ENCODE measurements at places on chromosomes 3 and 15.

DNA sequence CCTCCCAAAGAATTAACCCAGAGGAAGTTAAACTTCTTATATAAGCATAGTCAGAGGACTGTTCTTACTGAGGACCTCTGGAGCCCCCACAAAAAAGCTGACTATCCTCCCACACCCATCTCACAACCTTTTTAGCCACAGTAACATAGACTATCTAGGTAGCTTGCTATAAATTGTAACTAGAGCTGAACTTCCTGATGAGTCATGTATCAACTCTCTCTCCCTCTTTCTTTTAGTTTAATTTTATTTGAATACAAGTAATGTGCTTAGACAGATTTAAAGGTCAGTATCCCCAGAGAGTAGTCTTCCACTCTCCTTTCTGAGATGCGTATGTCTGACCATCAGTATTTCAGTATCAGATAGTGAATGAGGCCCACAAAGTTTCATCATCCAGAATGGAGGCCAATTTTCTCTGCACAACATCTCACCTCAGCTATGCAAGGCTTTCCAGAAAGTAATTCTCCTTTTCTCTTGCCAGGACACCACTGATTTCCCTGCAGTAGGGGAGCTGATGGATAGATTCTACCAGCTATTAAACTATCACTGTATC, 104.0 kb upstream of the MYRIP start:
- DNase-seq, result no peak

GRCh38 chr15:60936186-60936585, 292.9 kb downstream of the RORA start:
- DNase-seq, result no peak

- DNase-seq, result no peak
Measured at GRCh38 chr3:77296527-77296926, 256.6 kb downstream of the ROBO2 start.

GRCh38 chr15:58038426-58039078, 27.0 kb downstream of the ALDH1A2 start:
- DNase-seq, result no peak

- DNase-seq, result no peak
Measured at GRCh38 chr3:128009952-128010846, 42.0 kb upstream of the SEC61A1 start.

DNA sequence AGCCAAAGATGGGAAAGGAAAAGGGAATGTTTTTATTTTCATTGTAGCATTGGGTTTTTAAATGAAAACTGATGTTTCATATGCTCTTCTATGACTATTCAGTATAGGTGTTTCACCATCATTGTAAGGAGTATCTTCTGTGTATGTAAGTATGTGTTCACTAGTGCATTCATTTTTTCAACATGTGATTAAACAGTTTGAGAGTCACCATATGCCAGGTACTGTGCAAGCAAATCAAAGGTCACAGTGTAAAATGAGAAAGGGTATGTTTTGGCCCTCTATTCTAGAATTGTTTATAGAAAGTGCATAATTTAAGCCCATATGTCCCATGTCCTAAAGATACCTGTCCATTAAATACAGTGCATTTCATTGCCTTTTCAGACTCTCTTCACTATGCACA, 207.2 kb downstream of the ZBTB20 start:
- DNase-seq, result peak; percentile 72

GRCh38 chr3:134388788-134389485, 14.7 kb upstream of the AMOTL2 start:
- no peak for DNase-seq

GRCh38 chr15:70439304-70439877, 324.0 kb downstream of the UACA start:
- no peak for DNase-seq

DNA sequence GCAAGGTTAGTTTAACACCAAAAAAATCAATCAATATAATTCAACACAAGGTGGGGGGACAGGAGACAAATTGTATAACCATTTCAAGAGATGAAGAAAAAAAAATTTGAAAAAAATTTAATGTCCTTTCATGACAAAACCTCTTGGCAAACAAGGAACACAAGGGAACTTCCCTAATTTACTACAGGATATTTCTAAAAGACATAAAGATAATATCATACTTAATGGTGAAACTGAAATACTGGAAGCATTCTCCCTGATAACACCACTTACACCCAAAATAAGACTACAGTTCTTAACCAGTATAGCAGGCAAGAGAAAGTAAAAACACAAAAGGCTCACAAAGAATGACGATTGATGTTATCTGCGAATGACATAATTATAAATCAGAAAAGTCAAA, 44.7 kb downstream of the IFT57 start:
- DNase-seq, result no peak

- no peak for DNase-seq
Measured at GRCh38 chr3:122415104-122415744, 638 bp downstream of the WDR5B start.

DNA sequence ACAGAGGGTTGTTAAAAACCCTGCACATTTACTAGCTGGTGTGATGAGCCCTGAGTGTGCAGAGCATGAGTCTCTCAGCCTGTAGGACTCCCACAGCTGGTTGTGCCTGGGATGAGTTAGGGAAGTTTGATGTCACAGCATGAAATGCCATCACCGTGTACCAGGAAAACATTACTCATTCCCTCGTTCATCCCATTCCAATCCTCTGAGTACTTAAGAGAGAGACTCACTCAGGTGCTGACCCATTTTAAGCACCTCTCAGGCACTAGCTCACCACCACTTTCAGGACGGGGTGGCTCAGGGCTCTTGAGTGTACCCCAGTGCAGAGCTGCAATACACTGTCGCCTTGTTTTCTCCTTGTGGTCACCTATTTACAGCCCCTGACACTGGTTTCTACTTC, 18.7 kb downstream of the MGLL start:
- DNase-seq, result no peak

DNA sequence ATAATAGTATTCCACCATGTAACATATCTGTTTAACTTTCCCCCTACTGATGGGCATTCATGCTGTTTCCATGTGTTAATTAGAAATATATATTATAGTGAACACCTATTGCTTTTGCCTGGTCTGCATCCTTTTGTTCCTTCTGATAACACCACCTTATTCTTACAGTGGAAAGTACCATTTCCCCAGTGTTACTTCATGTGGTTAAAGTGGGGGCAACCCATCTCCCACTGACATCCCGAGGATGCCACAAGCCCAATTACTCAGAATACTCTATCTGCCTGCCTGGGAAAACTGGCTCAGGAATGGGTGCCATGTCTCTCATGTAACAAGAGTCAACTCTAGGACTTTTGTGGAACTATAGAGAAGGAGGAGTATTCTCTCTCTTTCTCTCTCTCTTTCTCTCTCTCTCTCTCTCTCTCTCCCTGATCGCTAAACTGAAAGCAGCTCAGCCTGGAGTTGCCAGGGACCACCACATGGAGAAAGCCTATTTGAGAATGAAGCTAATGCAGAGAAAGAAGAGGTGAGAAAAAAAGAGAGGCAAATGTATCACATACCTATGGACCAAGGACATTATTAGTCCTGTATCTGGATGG, 66.4 kb upstream of the PPIB start:
- DNase-seq, result no peak

DNA sequence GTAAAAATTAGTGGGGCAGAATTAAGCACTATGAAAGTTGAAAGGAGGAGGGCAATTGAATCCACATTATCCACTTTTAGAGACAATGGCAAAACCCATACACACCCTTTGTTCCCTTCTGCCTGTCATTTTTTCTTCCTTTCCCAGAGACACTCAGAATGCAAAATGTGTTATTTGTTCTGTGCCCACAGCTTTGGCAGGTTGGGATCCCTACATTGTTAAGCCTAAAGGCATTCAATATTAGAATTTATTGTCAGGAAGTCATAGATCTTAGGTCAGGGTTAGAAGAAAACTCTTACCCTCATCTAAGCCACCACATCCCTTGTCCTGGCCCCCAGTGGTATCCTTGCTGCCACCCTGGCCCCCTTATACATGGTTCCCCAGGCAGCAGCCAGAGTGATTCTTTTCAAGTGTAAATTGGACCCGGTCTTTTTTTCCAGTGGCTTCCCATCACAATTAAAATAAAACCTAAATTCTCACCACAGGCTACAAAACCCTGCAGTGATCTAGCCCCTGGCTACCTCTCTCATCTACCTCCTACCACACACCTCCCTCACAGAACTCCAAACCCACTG, 470.1 kb upstream of the ATP11B start:
- no peak for DNase-seq

- no peak for DNase-seq
Measured at GRCh38 chr15:101526021-101526420, 36.5 kb upstream of the PCSK6 start.

GRCh38 chr3:140290105-140290504, 355.1 kb downstream of the CLSTN2 start:
- no peak for DNase-seq

DNA sequence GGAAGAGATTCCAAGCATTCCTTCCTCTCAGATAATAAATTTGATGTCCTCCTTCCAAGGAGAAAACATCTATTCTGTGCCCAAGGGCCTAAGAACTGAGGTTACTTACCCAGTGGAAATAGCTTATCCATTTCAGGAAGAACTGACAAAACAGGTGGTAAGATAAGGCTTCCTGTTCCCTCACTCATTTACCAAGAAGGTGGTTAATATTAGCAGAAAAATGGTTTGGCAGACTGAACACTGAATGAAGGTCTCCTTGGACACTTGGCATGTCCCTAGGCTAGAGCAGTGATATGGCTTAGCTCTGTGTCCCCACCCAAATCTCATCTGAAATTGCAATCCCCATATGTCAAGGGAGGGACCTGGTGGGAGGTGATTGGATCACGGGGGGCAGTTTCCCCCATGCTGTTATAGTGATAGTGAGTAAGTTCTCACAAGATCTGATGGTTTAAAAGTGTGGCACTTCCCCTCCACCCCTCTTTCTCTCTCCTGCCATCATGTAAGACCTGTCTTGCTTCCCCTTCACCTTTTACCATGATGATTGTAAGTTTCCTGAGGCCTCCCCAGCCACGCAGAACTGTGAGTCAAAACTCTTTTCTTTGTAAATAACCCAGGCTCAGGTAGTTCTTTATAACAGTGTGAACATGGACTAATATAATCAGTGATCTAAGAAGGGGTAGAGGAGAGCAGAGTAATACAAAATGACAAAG, 127.4 kb downstream of the ST8SIA2 start:
- DNase-seq, result no peak

GRCh38 chr3:21524133-21524532, 226.9 kb downstream of the ZNF385D start:
- DNase-seq, result no peak

DNA sequence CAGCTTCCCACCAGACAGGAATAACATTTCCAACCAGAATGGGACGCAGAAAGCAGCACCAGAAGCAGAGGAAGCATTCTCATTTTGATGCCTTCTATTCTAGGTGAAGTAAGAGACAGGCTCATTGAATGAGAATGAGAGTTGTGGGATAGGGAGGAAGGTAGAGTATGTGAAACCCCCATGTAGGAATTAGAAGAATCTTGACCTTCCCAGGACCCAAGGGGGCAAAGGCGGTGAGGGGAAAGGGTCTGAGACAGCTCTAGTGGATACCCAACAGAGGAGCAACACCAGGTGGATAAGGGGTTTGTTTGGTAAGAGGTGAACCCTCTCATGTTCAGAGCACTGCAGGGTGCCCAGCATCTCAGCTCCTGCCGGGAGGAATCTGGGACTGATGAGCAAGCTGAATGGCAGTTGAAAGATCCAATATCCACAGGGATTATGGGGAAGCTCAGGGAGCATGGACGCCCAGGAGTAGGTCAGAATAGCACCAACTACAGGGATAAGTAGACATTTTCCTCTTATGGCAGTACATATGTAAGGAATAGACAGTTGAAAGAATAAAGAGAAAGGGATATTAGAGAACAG, 77.0 kb downstream of the PLCL2 start:
- no peak for DNase-seq

- DNase-seq, result no peak
Measured at GRCh38 chr15:80503319-80503952, 99.3 kb downstream of the ARNT2 start.

GRCh38 chr15:63349156-63349555, 32.5 kb downstream of the CA12 start:
- DNase-seq, result no peak

DNA sequence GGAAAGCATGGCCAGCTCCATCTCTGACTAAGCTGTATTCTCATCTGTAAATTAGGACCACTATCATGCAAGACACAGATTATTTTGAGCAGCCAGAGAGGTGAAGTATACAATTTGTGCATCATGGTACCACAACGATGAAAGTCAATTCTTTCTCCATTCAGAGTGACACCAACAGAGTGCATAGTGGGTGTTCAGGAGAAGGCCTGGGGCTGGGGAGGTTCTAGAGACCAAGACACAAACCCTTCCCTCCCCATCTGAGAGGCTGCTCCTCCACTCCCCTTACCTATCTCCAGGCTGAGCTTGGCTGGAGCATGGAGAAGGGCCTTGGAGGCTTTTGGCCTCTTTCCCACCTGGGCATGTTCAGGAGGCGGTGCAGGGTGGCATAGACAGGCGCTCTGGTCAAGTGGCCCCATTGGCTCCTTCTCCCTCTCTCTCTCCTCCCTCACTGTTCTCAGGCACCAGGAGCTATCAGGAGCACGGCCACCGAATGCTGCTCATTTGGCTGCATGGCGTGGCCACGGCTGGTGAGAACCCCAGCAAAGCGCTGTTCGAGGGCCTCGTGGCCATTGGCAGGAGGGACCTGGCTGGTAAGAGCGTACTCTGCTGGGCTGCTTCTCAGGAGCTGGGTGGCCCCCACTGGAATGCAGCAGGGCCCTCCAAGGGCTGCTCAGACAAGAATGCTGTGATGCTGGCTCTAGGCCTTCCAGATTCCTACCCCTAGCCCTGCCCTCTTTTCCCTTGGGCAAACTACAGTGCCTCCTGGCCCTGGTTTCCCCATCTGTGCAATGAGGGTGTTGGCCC, 37.9 kb downstream of the ANKDD1A start:
- DNase-seq, result no peak

DNA sequence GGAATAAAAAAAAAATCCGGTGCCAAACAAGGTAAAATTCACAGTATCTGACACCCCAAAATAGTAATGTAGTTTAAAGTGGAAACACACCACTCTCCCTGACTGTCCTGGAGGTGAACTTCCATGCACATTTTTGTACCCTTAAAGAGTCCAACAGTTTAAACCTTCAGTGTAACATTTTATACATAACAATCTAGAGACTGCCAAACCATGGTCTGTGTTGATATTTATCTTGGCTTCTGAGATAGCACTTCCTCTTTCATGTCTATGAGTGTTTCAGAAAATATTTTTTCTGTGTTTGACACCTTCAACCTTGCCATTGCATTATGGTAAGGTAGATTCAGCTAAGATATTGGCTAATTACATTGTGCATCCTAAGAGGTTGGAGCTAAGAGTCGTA, 13.9 kb downstream of the TMEM45A start:
- no peak for DNase-seq

GRCh38 chr15:70142322-70143191, 44.8 kb upstream of the TLE3 start:
- no peak for DNase-seq

- DNase-seq, result peak; percentile 56
Measured at GRCh38 chr3:124362455-124362854, 367.8 kb upstream of the UMPS start.

GRCh38 chr3:95815828-95816227, 998.6 kb upstream of the EPHA6 start:
- DNase-seq, result no peak

GRCh38 chr3:196981657-196982056, 13.0 kb upstream of the PIGZ start:
- no peak for DNase-seq

- no peak for DNase-seq
Measured at GRCh38 chr3:65819896-65820295, 218.8 kb downstream of the MAGI1 start.

All from NCI-H446 treated with DMSO at 0.1 percent for 48 hours (cell line).